Stimulated activated CD4-positive, alpha-beta T cell treated with anti-CD3 and anti-CD28 coated beads, Interleukin-4, amount 100 ng/mL, for 48 hours (primary cell): ENCODE measurements at places on chromosomes 6 and 20.

DNA sequence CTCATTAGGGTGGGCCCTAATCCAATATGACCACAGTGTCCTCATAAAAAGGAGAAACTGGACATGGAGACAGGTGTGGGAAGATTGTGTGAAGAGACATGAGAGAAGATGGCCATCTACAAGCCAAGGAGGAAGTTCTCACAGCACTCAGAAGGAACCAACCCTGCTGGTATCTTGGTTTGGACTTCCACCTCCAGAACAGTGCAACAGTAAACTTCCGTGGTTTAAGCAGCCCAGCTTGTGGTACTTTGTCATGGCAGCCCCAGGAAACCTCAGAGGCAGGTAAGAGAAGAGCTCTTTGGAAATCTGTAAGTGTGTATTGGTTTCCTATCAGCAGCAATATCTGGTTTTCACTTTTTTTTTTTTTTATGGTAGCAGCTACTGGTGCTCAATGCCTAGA, 16.5 kb upstream of the CNKSR3 start:
- DNase-seq = no peak

GRCh38 chr6:14258117-14258516, 140.5 kb downstream of the CD83 start:
- DNase-seq = no peak

DNA sequence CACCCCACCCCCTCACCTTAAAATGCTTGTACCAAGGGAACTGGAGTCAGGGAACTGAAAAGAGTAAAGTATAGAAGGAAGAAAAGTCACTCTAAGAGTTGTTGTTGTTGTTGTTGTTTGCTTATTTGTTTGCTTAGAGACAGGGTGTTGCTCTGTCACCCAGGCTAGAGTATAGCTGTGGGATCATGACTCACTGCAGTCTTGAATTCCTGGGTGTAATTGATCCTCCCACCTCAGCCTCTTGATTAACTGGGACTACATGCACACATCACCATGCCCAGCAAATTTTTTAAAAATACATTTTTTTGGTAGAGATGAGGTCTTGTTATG, 681.6 kb upstream of the GJE1 start:
- no peak for DNase-seq

DNA sequence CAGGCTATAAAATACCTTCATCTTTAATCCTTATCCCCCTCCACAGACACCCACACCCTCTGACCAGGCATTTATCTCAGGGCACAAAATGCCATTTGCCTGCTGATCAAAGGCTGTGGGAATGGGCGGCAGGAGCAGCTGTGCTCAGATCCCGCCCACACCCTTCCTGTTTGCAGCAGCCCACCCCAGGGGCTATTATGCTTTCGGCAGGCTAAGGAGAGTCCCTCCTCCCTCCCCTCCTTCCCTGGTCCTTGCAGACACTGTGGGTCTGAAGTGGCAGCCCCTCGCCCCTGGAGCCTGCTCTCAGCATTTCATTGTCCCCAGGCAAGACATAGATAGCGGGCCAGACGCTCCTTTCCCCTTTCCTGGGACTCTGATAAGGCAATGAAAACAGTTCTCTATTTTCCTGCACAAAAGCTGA, 220.8 kb upstream of the HEY2 start:
- DNase-seq = no peak

DNA sequence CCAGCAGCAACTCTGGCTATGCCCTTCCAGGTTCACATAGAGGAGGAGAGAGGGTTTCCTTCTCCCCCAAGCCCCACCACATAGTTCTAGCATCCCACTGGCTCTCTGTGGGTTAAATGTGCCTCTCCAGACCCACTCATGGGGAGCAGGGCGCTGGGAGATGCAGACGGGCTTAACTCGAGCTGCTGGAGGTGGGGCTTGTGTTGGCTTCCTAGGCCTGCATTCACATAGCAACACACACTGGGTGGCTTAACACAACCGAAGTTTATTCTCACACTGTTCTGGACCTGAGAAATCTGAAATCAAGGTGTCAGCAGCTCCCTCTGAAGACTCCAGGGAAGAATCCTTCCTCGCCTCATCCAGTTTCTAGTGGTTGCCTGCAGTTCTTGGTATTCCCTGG, 33.6 kb downstream of the SLC2A10 start:
- DNase-seq = no peak

- DNase-seq = no peak
Observed at GRCh38 chr6:118220429-118221128, 313.5 kb downstream of the SLC35F1 start.

- no peak for DNase-seq
Observed at GRCh38 chr6:39821046-39821740, 29.0 kb downstream of the DAAM2 start.

GRCh38 chr20:63940472-63941266, 15.5 kb downstream of the UCKL1 start:
- no peak for DNase-seq

- no peak for DNase-seq
Observed at GRCh38 chr20:10603971-10604864, 69.6 kb downstream of the JAG1 start.
